ENCODE measurements at places on chromosomes 5 and 9.

DNA sequence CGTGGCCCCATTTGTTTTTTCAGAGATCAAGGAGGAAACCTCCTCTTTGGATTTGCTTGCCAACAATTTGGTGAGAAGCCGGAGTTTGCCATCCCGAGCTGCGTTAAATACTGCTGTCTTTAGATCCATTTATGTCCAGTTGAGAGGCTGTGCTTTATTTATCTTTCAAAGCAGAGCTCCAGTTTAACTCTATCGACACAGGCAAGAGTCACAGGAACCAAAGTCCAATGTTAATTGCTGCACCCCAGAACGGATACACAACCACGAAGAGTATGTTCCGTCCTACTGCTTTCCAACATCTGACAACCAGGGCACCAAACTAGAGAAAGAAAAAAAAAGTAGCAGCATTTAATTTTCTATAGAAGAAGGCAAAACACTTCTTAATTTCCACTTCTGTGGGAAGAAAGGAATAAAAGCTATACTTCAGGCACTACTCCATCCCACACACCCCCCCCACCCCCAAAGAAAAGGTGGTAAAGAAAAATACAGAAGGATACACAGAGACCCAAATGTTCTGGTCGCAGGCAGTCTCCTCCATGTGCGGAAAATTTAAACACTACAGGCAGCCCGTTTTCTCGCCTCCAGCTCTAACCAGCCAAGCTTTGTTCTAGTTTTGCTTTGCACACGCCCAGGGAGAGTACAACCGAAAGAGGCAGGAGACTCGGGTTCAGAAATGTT is 1.1 kb downstream of the FEM1C start:
- no peak for DNase-seq

DNA sequence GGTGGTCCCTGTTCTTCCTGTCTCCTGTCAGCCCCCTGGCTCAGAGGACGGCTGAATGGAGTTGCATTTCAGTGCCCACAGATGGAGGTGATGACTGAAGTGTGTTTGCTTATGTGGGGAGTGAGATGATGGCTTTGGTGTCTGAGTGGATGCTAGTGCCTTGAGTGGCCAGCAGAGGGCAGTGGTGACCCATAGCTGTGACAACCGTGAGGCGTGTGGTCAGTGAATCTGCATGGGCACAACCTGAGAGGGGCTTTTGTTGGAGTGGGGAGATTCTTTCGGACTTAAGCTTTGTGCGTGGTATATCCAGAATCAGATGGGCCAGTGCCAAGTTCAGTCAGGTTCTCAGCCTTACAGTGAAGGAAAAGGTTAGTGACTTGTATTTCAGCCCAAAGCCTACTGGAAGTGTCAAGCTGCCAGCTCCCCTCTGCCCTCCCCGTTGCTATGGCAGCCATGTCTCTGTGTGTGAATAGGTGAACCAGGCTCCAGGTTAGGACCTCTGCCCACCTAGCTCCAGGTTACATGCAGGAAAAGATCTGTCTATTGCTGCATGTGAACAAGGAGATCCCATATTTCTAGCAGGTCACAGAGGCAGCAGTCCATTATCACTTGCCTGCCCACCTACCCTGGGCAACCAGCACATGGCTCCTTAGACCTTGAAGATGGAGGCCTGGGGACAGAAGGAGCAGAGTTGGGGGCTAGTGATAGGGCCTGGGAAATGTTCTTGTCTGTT is 14.7 kb upstream of the CXXC5 start:
- peak; percentile 74 for DNase-seq

DNA sequence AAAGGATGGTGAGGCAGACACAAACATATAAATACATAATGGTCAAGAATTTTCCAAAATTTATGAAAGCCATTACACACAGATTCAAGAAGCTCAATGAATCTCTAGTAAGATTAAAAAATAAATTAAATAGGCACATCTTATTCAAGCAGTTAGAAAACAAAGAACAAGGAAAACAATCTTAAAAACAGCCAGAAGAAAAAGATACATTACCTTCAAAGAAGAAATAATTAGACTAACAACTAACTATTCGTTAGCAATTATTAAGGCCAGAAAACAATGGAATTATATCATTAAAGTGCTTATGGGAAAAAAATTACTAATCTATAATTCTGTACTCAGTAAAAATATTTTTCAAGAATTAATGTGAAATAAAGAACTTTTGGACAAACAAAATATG is 593.1 kb downstream of the EBF1 start:
- DNase-seq = no peak

- no peak for DNase-seq
These were observed 29.7 kb downstream of the CNOT6 start for GRCh38 chr5:180523629-180524466.

DNA sequence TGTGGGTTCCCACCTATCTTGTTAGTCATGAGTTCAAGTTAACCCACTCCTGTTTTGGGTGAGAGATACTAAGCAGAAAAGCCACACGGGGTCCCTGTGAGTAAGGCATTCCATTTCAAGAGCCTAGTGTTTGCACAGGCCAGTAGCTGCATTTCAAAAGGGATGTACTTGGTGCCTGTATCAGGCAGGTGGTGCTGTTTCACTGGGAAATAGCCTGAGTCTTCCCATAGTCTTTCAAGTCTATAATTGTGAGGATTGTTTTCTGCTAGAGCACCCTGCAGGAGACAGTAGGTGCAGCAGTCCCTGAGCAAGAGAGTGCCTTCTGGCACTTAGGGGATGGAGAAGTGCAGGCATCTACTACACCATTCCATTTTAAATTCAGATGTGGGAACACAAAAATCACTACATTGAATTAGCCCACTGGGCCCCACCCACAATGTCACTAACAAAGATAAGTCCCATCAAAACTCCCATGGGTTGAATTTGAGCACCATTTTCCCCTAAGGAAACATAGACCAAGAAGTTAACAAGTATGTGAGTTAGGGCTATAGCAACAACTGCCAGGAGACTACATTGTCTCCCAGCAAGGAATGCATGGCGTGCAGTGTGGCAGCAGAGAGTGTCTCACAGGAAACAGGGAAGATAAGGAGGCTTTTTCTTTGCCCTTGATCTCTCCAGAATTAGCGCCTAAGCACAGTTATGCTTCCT is 263.2 kb downstream of the COX7C start:
- peak; percentile 61 for DNase-seq

DNA sequence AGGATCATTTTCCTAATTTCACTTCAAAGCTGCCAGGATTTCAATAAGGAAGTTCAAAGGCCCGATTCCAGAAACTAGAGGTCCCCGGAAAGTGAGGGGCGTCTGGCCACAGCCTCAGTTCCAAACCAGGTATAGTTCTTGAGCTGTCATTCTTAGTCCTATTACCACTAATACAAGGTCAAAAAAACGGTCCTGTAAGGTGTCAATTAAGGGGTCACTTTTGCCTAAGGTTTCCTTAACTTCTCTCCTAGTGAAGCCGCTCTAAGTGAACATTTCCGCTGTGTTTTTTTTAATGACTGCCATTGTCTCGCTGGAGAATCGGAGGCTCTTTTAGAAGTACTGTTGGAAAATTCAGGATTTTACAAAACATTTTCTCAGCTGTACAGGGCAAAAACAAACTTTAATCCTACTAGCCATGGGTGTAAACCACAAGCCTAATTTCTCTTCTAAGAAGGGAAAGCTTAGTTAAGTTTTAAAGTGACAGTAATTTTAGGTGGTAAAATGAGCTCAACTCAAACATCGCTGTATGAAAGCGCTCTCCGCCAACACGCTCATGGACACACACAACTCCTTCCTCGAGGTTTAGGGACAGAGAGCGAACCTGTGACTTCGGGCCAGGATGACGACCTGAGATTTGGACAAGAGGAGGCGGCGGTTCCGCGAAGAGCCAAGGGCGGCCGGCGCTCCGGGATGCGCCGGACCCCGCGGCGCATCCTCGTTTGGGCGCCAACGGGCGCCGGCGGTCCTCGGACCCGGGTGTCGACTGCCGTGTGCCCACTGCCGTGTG is 76.7 kb upstream of the IFNE start:
- DNase-seq = peak; percentile 5

- no peak for DNase-seq
These were observed 250.5 kb downstream of the DENND1A start for GRCh38 chr9:123679330-123679987.

- no peak for DNase-seq
These were observed 329.4 kb downstream of the KIF4B start for GRCh38 chr5:155342956-155343355.

DNA sequence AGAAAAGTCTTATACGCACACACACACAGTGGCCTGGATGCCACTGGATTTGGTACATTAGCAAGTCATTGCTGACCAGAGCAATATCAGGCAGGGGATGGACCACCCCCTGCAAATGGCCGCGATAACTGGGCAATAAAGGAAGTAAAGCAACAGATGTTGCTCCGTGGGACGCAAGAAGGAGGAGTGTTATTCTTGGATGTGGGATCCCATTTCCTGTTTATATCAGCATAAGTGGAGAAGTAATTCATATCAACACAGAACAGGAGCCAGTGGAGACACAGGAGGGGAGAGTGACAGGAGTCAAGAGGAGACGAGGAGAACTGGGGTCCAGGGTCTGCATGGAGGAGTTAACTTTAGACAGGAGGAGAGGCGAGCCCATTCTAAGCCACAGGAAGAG is 18.4 kb downstream of the RUFY1 start:
- DNase-seq = no peak

DNA sequence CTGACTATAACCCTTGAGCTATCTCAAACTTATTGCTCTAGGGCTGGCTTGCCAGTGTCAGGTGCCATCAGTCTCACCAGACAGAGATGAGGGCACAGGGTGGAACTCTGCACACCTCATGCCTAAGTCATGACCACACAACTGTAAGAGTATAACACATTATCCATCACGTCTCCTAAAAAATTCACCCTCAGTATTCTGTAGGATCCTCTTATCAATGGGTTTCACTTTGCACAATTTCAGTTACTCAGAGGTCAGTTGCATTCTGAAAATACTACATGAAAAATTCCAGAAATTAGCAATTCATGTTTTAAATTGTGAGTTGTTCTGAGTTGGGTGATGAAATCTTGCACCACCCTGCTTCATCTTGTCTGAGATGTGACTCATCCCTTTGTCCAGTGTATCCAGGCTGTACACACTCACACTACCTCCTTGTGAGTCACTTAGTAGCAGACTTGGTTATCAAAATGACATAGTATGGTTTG is 690.9 kb upstream of the CDH18 start:
- DNase-seq = no peak

DNA sequence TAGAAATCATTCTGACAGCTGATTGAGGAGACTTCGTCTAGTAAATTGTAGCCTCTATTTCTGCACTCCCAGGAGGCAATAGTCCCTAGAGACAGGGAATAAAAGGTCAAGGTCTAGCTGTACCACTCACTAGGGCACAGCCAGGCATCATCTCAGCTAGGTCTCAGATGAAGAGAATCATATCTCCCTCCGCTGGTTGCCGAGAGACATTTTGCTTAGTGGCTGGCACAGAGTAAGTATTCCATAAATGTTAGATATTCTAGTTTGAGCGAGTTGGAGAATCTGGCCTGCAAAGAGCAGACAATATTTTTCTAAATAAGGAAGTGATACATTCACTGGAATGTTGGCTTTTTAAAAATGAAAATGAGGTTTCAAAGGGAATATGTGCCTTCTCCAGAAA is 180.4 kb upstream of the ACTBL2 start:
- DNase-seq = no peak

DNA sequence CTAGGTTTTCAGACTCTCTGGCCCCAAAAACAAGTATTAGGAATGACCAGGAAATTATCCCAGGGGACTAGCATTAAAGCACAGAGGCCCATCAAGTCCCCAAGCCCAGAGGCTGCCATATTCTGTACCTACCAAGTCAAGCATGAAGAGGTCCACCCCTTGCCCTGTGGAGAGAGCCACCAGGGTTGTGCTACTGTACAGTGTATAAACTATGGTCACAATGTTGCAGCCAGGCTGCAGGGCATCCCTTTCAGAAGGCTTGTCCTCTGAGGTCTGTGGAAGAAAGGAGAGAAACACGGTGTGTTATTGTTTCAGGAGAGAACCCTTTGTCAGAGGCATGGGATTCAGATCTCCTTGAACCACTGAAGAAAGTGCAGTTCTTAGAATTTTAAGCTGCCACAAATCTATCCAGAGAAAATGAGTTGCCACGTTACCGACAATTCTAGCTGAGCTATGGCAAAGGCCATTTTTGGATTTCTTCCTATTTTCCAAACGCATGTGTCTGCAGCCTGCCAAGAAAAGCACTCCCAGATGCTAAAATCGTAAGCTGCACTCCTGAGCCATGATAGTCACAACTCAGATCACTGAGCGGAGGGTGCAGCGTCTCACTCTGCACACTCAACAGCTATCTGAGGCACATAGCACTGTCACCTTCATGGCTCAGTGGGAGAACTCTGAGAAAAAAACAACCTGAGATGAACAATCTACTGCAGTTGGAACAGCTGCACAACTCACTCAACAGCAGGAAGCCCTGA is 45.5 kb upstream of the SPATA31E1 start:
- DNase-seq = no peak

Data from putamen (tissue), 1 donor.